HFFc6 (cell line): ENCODE measurements at places on chromosomes 5 and 9. TPM values are rescaled to one million over a fixed set of nuclear protein-coding genes. Genes with fewer than 3 reads are reported as not detected.

C9orf153 gene
- total RNA-seq, result not detected in 3 replicates

LCN1 gene
- total RNA-seq, result not detected in 3 replicates

FCN2 gene
- total RNA-seq, result not detected in 3 replicates

SLC6A3 gene
- not detected in 3 replicates for total RNA-seq

SET gene
- 319 to 370 TPM (median 358 TPM) in 3 replicates for total RNA-seq

FRMD3 gene
- 4.8 and 12.9 TPM in 2 replicates for total RNA-seq

QRFP gene
- not detected in 3 replicates for total RNA-seq

NCS1 gene
- 96.5 to 99.4 TPM (median 98.1 TPM) in 3 replicates for total RNA-seq

- peaks cover 11% of the 10 kb centered on the region; the same call in 1 of the 2 replicates for H3K27me3 ChIP-seq
- peak; percentile 23 for DNase-seq
- no peak overlapping the region for H3K4me3 ChIP-seq
- H3K4me1 ChIP-seq, result no peaks in the 10 kb centered on the region
These were observed 112.5 kb downstream of the HAPLN1 start for GRCh38 chr5:83608122-83608521.

DNA sequence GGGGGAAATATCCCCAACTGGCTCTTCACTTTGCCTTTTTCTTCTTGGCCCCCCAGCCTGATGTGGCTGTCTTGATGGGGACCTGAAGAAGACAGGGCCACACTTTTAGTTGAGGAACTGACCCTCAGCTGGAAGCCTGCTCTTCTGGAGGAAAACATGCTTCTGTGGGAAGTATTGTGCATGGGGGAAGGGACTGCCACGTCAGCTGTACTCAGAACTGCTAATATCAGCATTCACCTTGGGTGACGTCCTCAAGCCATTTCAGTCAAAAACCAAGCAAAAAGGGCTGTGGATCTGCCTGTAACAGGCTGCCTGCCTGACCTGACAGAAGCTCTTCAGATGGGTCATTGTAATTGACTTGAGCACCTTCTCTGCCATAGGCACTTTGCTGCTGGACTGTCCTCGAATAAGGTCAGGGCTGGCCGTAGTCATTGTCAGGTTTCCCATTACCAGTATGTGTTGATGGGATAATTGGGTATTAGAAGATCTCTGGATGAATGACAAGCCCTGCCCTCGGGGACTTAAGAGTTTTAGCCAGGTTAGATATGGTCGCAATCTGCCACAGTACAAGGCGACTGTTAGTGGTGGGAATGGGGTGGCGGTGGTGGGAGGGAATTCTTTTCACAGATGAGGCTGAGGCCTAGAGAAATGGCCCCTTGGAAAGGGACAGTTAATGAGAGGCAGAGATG is 10.4 kb downstream of the RAI14 start:
- peaks cover 50% of the 10 kb centered on the region for H3K4me1 ChIP-seq
- H3K27me3 ChIP-seq, result no peaks in the 10 kb centered on the region
- peak overlapping the region; percentile 62 for H3K27ac ChIP-seq
- DNase-seq, result no peak
- H3K4me3 ChIP-seq, result no peak overlapping the region

DNA sequence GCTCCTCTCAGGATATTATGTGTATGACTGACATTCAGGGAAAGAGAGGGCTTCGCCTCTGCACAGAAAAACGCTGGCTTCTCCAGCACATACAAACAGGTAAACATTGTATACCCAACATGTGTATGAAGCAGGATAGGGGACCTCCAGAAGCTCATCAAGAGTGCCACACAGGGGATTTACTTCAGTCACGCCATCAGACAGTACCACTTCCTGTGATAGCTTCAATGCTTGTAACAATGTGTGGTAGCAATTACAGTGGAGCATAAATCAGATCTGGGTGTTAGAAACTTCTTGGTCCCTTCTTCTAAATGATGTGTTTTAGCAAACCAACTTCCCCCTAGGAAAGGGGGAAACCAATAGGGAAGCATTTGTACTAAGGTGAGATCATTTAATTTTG is 160.8 kb downstream of the TSSK1B start:
- peaks cover 8% of the 10 kb centered on the region for H3K4me1 ChIP-seq
- no peak overlapping the region for H3K27ac ChIP-seq
- no peak overlapping the region for H3K4me3 ChIP-seq
- DNase-seq, result no peak

- H3K4me1 ChIP-seq, result peaks cover 25% of the 10 kb centered on the region
- DNase-seq, result no peak
- H3K36me3 ChIP-seq, result peaks cover 11% of the 10 kb centered on the region
- no peaks in the 10 kb centered on the region for H3K27me3 ChIP-seq
- H3K27ac ChIP-seq, result no peak overlapping the region
These were observed 14.8 kb downstream of the HMGCS1 start for GRCh38 chr5:43298443-43298842.

DNA sequence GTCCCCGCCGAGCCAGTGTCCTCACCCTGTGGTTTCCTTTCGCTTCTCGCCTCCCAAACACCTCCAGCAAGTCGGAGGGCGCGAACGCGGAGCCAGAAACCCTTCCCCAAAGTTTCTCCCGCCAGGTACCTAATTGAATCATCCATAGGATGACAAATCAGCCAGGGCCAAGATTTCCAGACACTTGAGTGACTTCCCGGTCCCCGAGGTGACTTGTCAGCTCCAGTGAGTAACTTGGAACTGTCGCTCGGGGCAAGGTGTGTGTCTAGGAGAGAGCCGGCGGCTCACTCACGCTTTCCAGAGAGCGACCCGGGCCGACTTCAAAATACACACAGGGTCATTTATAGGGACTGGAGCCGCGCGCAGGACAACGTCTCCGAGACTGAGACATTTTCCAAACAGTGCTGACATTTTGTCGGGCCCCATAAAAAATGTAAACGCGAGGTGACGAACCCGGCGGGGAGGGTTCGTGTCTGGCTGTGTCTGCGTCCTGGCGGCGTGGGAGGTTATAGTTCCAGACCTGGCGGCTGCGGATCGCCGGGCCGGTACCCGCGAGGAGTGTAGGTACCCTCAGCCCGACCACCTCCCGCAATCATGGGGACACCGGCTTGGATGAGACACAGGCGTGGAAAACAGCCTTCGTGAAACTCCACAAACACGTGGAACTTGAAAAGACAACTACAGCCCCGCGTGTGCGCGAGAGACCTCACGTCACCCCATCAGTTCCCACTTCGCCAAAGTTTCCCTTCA is 1.4 kb downstream of the GLIS3 start:
- peak overlapping the region; percentile 99 for H3K27ac ChIP-seq
- H3K36me3 ChIP-seq, result peaks cover 4% of the 10 kb centered on the region; the same call in 1 of the 2 replicates
- H3K4me3 ChIP-seq, result peak overlapping the region; percentile 97
- H3K27me3 ChIP-seq, result no peaks in the 10 kb centered on the region; the same call in 1 of the 2 replicates
- H3K4me1 ChIP-seq, result peaks cover 77% of the 10 kb centered on the region

DNA sequence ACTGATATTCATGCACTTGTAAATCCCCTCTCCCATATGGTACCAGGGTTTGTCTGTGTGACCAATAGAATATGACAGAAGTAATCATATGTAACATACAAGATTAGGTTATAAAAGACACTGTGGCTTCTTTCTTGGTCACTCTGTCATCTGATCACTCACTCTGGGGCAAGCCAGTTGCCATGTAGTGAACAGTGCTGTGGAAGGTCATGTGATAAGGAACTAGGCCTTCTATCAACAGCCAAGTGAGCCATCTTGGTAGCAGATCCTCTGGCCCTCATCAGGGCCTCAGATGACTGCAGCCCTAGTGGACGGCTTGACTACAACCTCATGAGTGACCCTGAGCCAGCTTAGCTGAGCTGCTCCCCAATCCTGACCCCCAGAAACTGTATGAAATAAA is 30.0 kb upstream of the MATR3 start:
- no peaks in the 10 kb centered on the region for H3K36me3 ChIP-seq
- H3K27me3 ChIP-seq, result peaks cover 2% of the 10 kb centered on the region
- no peak overlapping the region for H3K4me3 ChIP-seq
- no peak overlapping the region for H3K27ac ChIP-seq
- DNase-seq, result no peak

DNA sequence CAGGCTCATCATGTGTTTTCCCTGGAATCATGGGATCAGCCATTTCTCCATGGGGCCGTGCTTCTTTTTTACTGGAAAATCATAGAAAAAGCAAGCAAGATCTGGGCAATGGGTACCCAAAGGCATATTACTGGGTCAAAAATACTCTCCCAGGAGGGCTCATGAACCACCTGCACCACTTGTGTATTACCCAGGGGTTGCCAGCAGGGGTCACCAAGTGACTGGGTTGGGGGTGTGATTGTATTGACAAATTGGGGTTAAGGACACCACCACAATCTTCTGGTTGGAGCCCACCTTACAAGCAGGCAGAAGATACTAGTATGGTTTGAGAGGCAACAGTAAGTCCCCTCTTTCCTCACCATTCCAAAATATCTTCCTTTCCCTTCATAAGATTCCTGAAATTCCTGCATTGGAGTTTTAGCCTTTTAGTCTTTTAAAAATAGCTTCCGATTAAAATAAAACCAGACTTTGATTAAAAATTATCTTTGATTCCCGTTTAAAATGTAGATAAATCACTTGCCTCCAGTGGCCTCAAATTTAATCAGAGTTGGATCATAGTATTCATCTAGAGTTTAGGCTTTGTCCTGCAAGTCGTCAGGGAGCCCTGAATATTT is 603.3 kb downstream of the KIF4B start:
- H3K4me3 ChIP-seq, result no peak overlapping the region
- H3K27me3 ChIP-seq, result no peaks in the 10 kb centered on the region
- no peak overlapping the region for H3K27ac ChIP-seq

DNA sequence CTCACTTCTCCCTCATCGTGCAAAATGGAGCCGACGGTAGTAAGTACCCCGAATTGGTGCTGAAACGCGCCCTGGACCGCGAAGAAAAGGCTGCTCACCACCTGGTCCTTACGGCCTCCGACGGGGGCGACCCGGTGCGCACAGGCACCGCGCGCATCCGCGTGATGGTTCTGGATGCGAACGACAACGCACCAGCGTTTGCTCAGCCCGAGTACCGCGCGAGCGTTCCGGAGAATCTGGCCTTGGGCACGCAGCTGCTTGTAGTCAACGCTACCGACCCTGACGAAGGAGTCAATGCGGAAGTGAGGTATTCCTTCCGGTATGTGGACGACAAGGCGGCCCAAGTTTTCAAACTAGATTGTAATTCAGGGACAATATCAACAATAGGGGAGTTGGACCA is 979 bp downstream of the PCDHGA12 start:
- no peak overlapping the region for H3K27ac ChIP-seq
- no peak for DNase-seq
- no peak overlapping the region; the same call in 1 of the 2 replicates for H3K4me3 ChIP-seq
- peaks cover 46% of the 10 kb centered on the region for H3K36me3 ChIP-seq
- H3K27me3 ChIP-seq, result peaks cover 5% of the 10 kb centered on the region

DNA sequence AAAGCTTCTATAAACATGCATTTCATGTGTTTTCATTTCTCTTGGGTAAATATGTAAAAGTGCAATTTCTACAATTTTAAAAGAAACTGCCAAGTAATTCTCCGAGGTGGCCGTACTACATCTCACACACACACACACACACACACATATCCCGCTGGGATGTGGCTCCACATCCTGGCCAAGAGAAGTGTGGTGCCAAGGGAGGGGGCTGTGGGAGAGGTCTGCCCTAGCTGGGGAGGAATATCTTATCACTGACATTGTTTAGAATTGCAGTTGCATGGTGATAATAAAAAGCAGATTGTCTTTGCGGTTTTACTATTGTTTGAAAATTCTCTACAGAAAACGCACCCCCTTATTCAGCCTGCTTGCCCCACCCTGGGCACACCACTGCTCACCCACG is 558.4 kb downstream of the BNC2 start:
- no peak overlapping the region for H3K4me3 ChIP-seq
- no peak overlapping the region for H3K27ac ChIP-seq
- H3K4me1 ChIP-seq, result no peaks in the 10 kb centered on the region; the same call in 1 of the 2 replicates
- DNase-seq, result no peak
- H3K36me3 ChIP-seq, result no peaks in the 10 kb centered on the region

DNA sequence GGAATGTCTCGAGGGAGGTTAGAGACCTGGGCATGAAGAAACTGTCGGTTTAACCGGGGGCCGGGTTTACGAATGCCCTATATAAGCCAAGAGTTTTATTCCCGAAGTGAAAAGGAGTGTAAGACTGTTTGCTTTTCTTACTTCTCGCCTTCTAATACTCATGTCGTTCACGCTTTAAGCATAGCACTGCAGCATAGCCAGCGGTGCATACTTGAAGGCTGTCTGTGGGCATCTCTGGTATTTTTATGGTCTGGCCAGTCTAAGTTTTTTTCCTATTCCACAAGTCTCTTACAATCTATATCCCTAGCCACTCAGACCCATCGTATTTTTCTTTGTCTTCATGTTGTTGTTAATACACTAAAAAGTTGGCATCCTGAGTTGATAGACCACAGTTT is 1.2 kb downstream of the UHRF2 start:
- H3K4me3 ChIP-seq, result peak overlapping the region; percentile 90
- peaks cover 14% of the 10 kb centered on the region; the same call in 1 of the 2 replicates for H3K36me3 ChIP-seq
- DNase-seq, result peak; percentile 63

DNA sequence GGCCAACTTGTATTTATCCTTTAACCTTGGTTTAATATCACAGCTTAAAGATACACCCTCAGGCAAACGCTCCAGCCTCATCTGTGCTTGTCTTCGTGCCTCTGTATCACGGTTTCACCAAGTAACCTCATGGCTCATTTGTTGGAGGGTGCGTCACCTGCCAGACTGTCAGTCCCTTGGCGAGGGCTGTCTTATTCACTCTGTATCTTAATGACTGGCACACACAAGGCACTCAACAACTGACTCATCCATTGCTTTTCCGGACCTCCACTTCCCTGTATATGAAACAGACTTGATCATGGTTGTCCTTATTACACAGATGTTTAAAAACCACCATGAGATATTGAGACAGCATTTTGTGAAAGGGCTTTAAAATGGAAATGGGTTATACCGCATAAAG is 28.0 kb downstream of the LCP2 start:
- H3K4me3 ChIP-seq, result no peak overlapping the region
- no peaks in the 10 kb centered on the region for H3K4me1 ChIP-seq
- H3K27ac ChIP-seq, result no peak overlapping the region
- no peaks in the 10 kb centered on the region for H3K36me3 ChIP-seq

DNA sequence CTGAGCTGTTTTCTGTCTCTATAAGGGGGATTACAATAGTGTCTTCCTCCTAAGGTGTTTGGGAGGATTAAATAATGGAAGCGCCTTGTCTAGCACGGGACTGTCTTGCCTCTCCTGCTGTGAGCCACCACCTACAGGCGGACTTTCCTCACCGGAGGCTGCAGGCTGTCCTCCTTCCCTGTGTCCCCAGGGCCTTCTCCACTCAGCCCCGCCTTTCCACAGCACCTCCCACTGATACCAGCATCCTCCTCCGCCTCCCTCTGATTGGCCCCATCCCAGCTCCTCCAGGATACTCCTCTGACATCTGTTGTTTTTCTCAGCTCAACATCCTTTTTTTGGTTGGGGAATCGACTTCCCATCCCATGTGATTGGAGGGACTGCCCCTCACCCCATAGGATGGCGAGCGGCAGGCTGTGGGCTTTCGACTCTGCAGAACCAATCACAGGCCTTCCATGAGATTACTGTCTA is 851 bp upstream of the ZDHHC12 start:
- H3K4me1 ChIP-seq, result peaks cover 17% of the 10 kb centered on the region
- peaks cover 10% of the 10 kb centered on the region for H3K27me3 ChIP-seq
- H3K4me3 ChIP-seq, result peak overlapping the region; percentile 95
